Hepatocyte (in vitro differentiated cells): ENCODE measurements at places on chromosomes 1 and 21. TPM values are rescaled to one million over a fixed set of nuclear protein-coding genes. Genes with fewer than 3 reads are reported as not detected.

The TTLL7 gene
- 3.4 and 3.5 TPM in 2 replicates for total RNA-seq

The NVL gene
- 28.9 and 34.7 TPM in 2 replicates for total RNA-seq

The TMEM52 gene
- 3.6 and 5.8 TPM in 2 replicates for total RNA-seq

The AGMAT gene
- total RNA-seq = 42.9 and 49.9 TPM in 2 replicates

The GUCA2B gene
- total RNA-seq = 6.5 TPM in 1 of 2 replicates, not detected in the other

The CLDN19 gene
- total RNA-seq = 2.5 and 6.9 TPM in 2 replicates

The LENEP gene
- 0.92 TPM in 1 of 2 replicates, not detected in the other for total RNA-seq

The NBPF11 gene
- 9.9 and 10.0 TPM in 2 replicates for total RNA-seq
